ENCODE measurements at places on chromosomes 7 and 10. TPM values are rescaled to one million over a fixed set of nuclear protein-coding genes. Genes with fewer than 3 reads are reported as not detected.

The NCAPG2 gene
- 38.1 TPM for total RNA-seq

The GFRA1 gene
- 0.03 TPM for total RNA-seq

The FBXL15 gene
- 5.9 TPM for total RNA-seq

The MYPN gene
- total RNA-seq, result not detected

Data from foreskin keratinocyte (primary cell).